ENCODE measurements at places on chromosomes 1 and 21. TPM values are rescaled to one million over a fixed set of nuclear protein-coding genes. Genes with fewer than 3 reads are reported as not detected.

DNA sequence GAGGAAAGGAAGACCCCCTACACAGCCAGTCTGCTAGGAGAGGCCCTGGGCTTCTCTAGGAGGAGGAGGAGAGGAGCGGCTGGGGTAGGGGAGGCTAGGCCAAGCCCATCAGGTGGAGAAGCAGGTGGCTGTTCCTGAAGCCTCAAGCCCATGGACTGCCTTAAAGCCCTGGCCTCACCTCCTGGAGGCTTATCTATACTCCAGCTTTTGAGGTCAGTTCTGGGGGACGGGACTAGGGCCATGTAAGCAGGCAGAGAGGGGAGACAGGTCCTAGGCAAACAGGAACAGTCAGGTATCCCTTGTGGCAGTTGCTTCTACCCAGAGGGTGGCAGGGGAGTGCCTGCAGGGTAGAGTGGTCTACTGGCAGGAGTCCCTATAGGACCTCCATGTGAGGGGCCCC lies 40.6 kb downstream of the KCNC4 start:
- H3K4me3 ChIP-seq: no peak overlapping the region
- no peak for DNase-seq
- peaks cover 3% of the 10 kb centered on the region for H3K27me3 ChIP-seq
- H3K27ac ChIP-seq: no peak overlapping the region

GRCh38 chr1:51270751-51271150 lies 34.7 kb downstream of the RNF11 start:
- no peak overlapping the region for H3K4me3 ChIP-seq
- peaks cover 29% of the 10 kb centered on the region for H3K4me1 ChIP-seq
- no peak overlapping the region for H3K27ac ChIP-seq
- H3K27me3 ChIP-seq: no peaks in the 10 kb centered on the region
- no peak for DNase-seq

- peaks cover 11% of the 10 kb centered on the region for H3K4me1 ChIP-seq
- no peak overlapping the region for H3K4me3 ChIP-seq
- DNase-seq: no peak
- no peak overlapping the region for H3K27ac ChIP-seq
- no peaks in the 10 kb centered on the region for H3K36me3 ChIP-seq
Measured at GRCh38 chr1:44239331-44239960, 26.2 kb downstream of the DMAP1 start.

GRCh38 chr1:75423136-75423535 lies 187.8 kb downstream of the SLC44A5 start:
- H3K27ac ChIP-seq: no peak overlapping the region
- H3K4me3 ChIP-seq: no peak overlapping the region
- H3K36me3 ChIP-seq: no peaks in the 10 kb centered on the region
- DNase-seq: no peak
- no peaks in the 10 kb centered on the region for H3K4me1 ChIP-seq

GRCh38 chr1:158666037-158666436 lies 20.5 kb downstream of the SPTA1 start:
- peaks cover 6% of the 10 kb centered on the region for H3K27me3 ChIP-seq
- H3K27ac ChIP-seq: no peak overlapping the region
- no peaks in the 10 kb centered on the region for H3K36me3 ChIP-seq
- H3K4me1 ChIP-seq: no peaks in the 10 kb centered on the region
- no peak for DNase-seq

DNA sequence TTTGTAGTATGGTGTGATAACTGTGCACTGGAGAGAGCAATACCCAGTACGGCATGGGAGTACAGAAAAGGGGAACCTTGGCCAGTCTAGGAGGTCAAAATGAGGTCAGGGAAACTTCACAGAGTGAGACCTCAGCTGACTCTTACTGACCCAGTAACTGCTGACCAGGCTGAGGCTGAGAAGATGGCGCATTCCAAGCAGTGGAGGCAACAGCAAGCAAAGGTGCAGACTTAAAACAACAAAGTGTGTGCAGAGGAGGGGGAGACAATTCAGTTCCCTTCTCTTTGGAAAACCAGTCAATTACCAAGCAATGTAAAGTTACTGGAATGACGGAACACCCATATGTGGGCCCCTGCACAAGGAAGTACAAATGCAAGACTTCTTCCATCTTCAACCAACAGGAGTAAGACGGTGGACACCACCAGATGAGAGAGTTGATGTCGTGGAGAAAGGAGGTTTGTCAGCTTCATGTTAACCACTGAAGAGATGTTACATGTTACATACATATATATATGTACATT lies 54.6 kb upstream of the PRDX6 start:
- no peak for DNase-seq
- no peak overlapping the region for H3K27ac ChIP-seq
- no peak overlapping the region for H3K4me3 ChIP-seq

Gene HAO2
- total RNA-seq: not detected

DNA sequence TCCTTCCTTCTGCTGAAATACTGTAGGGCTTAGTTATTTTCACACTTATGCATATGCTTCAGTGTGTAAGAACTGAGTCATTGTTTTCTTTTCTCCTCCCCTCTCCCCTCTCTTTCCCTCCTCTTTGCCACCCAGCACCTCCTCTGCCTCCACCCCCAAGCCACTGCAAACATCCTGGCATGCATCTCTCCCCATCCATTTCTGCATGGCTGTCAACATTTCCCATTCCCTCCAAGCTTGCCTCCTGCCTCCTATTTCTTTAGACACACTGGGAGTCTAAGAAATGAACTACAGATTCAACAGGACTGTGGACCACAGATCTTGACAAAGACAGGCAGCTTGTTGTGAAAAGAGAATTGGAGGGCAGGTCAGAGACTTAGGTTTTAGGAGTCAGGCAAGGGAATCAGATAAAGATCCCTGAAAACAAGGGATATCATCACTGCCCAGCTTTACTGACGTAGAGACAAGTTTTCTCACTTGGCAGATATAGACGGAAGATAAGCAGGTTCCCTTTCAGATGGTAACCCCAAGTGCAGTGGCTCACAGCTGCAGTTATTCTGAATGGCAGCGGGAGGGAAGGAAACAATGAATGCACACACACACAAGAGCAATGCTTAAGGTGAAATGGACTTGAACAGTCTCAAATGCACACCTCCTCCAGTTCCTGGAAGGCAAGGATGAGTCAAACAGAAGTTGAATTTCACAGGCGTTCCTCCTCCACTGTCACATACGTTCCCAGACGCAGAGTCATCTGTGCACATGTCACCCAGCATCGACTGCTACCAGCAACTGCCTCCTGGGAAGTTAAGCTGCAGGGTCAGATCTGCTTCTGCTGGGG lies 56.1 kb downstream of the HIVEP3 start:
- no peak overlapping the region for H3K27ac ChIP-seq
- DNase-seq: no peak
- H3K27me3 ChIP-seq: no peaks in the 10 kb centered on the region

- H3K27ac ChIP-seq: peak overlapping the region; percentile 68
- peaks cover 16% of the 10 kb centered on the region for H3K36me3 ChIP-seq
- no peaks in the 10 kb centered on the region for H3K27me3 ChIP-seq
- DNase-seq: no peak
Measured at GRCh38 chr1:46062651-46063319, 69.6 kb downstream of the PIK3R3 start.

DNA sequence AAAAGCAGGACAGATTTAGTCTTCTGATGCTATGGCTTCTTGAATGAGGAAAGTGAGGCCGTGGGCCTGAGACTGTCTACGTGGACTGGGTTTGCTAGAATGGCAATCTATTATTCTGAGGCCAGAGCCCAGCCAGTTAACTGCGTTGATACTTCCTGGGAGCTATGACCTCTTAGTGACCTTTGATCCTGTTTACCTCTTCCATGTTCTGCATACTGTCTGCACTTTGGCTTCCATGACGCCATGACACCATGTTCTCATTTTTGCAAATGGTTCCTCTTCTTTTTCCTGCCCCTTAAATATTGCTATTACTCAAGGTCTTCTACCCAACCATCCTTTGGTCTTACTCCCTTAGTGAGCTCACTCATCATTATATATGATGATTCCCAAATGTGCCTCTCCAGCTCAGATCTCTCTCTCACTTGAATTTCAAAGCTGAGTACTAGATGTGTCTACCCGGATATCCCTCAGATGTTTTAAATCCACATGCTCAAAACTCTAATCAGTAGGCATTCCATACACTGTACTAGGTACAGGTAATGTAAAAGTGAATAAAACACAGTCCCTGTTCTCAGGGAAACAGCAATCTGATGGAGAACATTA lies 66.1 kb upstream of the ATP1A1 start:
- no peak overlapping the region for H3K27ac ChIP-seq
- no peak overlapping the region for H3K4me3 ChIP-seq
- no peak for DNase-seq

Gene AQP10
- total RNA-seq: not detected

DNA sequence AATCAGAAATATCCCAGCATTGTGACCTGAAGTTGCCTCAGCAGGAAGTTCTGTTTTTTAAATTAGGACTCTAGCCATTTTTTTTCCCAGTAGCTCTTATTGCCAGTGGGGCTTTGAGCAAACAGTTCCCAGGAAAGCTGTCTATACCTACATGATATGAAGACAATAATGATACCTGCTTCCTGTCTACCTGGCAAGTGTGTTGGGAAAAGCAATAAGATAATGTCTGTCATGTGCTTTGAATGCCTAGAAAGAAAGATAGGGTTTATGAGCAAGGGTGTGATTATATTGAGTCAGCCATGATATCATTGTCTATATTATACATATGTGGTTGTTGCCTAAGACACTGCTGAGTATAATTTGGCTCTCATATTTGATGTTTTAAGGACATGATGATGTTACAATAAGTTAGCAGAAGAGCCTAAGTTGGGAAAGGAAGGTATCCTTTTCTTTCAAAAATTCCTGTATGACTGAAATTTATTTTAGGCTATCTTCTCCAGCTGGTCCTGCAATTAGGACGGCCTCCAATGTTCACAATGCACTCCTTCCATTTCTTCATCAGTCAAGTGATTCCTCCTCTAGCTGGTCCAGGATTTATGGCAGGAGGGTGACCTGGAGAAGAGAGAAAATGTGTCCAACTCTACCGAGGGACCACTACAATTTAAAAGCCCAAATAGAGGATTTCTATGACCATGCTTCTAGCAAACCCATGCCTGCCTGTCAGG lies 99.6 kb upstream of the CDC42BPA start:
- no peaks in the 10 kb centered on the region for H3K4me1 ChIP-seq
- no peak for DNase-seq
- peaks cover 15% of the 10 kb centered on the region for H3K27me3 ChIP-seq
- H3K36me3 ChIP-seq: no peaks in the 10 kb centered on the region

DNA sequence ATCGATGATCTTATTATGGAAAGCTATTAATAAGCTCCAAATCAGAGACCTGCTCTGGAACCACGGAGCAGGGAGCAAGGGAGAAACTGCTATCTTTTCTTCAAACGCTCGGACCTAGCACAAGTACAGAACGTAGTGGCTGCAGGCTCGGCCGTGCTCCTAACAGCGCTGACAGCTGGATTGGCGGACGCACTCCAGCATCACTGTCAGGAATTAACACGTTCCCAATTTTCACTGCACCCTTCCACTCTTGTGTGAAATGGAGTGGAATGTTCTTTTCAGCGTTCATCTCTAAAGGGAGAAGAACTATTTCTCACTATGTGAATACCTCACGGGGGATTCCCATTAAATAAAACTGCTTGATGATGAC lies 106.9 kb downstream of the ZNF281 start:
- peaks cover 7% of the 10 kb centered on the region for H3K27me3 ChIP-seq
- DNase-seq: no peak
- H3K36me3 ChIP-seq: no peaks in the 10 kb centered on the region
- H3K4me3 ChIP-seq: peak overlapping the region; percentile 85
- H3K27ac ChIP-seq: peak overlapping the region; percentile 81

GRCh38 chr1:171389171-171389570 lies 75.2 kb downstream of the FMO4 start:
- H3K36me3 ChIP-seq: no peaks in the 10 kb centered on the region
- no peak overlapping the region for H3K4me3 ChIP-seq
- H3K27me3 ChIP-seq: no peaks in the 10 kb centered on the region

GRCh38 chr1:225464851-225465792 lies 37.3 kb upstream of the LBR start:
- H3K27ac ChIP-seq: peak overlapping the region; percentile 80
- no peaks in the 10 kb centered on the region for H3K27me3 ChIP-seq
- peak overlapping the region; percentile 25 for H3K4me3 ChIP-seq
- peaks cover 33% of the 10 kb centered on the region for H3K4me1 ChIP-seq
- DNase-seq: no peak

- H3K27ac ChIP-seq: no peak overlapping the region
- H3K27me3 ChIP-seq: peaks cover 9% of the 10 kb centered on the region
- no peak for DNase-seq
- H3K4me3 ChIP-seq: no peak overlapping the region
Measured at GRCh38 chr1:162696286-162696862, 64.1 kb downstream of the DDR2 start.

DNA sequence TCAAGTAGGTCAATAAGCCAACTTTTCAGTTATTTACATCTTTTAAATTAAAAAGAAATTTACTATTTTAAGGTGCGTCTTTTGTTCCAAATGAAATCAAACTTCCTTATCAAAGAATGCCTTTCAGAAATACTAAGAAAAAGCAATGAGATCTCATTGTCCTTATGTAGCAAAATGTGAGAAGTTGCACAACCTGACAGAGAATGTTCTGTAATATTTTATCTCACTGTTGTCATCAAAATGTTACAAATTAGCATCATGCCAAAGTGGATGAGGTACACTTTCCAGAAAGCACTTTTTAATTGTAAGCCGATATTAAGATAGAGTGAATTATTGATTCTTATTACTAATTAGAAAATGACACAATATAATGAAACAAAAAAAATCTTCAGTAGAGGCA lies 50.4 kb downstream of the KCNT2 start:
- H3K4me3 ChIP-seq: no peak overlapping the region
- DNase-seq: no peak
- no peaks in the 10 kb centered on the region for H3K27me3 ChIP-seq
- no peaks in the 10 kb centered on the region for H3K4me1 ChIP-seq
- H3K36me3 ChIP-seq: no peaks in the 10 kb centered on the region

- H3K4me3 ChIP-seq: no peak overlapping the region
- H3K27me3 ChIP-seq: no peaks in the 10 kb centered on the region
- no peak for DNase-seq
Measured at GRCh38 chr1:246121533-246121932, 385.5 kb downstream of the SMYD3 start.

DNA sequence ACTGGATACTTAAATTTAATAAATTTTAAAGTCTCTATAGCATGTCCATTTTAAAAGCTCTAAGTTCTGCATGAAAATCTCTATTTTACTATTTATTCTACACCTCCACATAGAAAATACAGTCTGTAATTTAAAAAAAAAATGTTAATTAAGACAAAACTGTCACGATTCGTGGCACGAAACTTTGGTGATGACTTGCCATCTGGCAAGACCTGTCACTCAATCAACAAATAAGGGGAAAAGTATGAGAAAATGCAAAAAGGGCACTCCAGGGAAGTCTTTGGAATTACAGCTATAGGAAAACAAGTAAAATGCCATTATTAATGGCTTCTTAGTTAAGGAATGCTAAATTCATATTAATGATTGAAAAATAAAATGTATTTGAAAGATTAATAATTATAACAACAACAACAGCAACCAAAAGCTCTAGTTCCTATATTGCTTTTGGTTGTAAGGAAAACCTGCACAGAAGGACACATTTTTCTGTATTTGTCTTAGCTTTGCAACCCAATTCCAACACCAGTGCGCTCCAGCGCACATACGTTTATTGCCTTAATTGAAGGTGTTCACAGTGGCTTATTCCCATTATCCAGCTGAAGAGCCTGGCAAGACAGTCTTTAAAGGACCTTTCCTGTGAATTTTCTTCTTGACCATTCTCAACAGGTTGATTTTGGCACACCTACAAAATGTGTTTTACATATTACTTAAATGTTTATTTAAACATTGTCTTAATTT lies 107.8 kb downstream of the PLPPR5 start:
- H3K36me3 ChIP-seq: peaks cover 2% of the 10 kb centered on the region
- no peak overlapping the region for H3K27ac ChIP-seq
- no peak overlapping the region for H3K4me3 ChIP-seq
- H3K4me1 ChIP-seq: peaks cover 1% of the 10 kb centered on the region
- H3K27me3 ChIP-seq: no peaks in the 10 kb centered on the region
- no peak for DNase-seq

Data from activated naive CD8-positive, alpha-beta T cell treated with anti-CD3 and anti-CD28 coated beads, Interleukin-2, amount 10 ng/mL, durations not matched to agents 7 days and 5 days (primary cell).